ENCODE measurements at places on chromosomes 4 and X.
A peak's percentile ranks its signal among the peaks of the same experiment; 100 is the strongest.

GRCh38 chr4:6331018-6331417, 61.4 kb downstream of the WFS1 start:
- DNase-seq, result no peak

DNA sequence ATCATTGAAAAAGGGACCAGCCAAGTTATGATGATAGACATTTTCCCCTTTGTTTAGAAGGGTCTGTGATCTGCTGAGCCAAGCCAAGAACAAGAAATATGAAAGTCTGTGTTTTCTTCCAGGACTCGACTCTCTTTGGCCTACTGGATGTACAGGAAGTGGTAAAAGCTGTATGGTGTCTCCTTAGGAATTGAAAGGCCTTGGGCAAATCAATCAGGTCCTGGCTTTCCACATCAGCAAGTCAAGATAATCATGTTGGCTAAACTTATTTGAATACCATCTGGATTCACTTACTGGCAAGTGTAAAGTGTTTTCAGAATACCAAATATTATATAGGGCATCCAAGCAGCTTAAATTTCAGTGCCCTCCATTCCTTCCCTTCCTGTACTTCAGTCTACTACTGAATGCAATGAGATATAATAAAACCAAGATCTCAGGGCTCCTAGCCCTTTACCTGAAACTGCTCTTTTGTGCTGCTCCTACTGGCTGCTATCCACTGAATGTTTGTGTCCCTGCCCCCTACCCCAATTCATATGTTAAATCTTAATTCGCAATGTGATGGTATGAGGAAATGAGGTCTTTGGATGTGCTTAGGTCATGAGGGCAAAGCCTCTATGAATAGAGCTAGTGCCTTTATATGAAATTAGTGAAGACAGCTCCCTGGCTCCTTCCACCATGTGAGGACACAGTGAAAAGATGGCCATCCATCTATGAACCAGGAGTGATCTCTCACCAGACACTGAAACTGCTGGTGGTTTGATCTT, 578.0 kb downstream of the SPRY1 start:
- DNase-seq, result no peak

DNA sequence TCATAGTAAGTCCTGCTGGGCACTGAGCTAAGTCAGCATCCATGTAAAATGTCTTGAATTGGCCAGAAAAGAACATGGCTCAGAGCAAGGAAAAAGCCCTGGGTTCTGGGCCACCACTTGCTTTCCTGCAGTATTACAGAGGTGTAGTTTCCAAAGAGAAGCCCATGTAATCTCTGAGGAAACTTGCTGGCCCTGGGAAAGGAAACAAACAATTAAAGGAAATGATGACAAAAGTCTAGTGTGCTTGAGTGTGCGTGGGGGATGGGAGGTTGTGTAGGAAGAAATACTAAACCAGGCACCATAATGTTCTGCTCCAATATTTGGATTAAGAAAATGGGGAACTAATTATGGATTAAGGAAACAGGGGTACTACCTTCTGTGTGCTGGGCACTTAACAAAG, 39.5 kb upstream of the SMIM10L2A start:
- no peak for DNase-seq

- DNase-seq, result no peak
These were observed 9.8 kb downstream of the DGKQ start for GRCh38 chr4:963276-964225.

GRCh38 chr4:72319601-72320021, 249.4 kb downstream of the ADAMTS3 start:
- DNase-seq, result no peak

DNA sequence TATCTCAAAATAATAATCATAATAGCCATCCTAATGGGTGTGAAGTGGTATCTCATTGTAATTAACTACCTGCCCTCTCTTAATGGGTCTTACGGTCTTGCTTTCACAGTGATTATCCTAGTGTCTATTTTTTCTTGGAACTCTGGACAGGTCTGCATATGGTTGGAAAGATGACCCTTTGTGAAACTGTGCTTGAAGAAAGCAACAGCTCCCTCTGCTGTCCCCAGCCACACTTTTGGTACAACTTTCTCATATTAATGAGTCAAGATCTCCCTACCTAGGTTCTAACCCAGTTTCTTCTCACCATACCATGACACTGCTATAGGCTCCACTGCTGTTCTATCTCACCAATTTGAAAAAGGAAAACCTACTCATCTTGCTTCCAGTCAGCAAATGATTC, 2.4 kb downstream of the TFDP3 start:
- no peak for DNase-seq

DNA sequence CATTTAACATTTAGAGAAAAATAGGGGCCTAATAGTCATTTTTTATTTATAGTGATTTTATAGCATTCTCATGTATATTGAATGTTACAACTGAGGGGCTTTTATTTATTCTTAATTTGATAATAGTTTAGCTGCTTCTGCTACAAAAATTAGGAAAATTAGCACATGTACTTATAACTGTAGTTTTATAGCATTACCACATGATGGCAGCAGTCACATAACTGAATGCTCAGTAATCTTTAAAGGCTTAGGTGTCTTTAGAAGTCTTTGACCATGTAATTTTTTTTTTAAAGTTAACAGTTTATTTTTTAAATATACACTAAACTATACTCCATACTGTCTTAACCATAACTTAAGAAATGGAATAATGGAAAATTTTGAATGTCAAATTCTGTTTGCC, 136.6 kb downstream of the STAG2 start:
- DNase-seq, result peak; percentile 7

GRCh38 chr4:177315767-177316464, 6.2 kb downstream of the NEIL3 start:
- no peak for DNase-seq

DNA sequence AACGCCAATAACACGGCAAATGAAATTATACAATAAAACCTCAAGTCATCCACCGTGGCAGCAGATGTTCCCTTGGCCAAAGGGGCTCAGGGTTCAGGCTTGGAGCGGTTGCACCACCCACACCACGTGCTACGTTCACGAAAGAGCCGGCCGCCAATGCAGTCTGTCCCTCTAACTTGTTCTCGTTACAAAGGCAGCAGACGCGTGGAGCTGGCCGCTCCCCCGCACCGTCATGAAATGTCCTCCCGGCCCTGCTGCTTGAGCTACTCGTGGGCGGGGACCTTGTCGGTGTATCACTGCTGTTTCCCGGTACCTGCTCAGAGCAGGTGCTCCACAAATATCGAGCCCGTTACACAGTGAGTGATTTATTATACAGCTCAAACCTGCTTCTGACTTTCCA, 36.4 kb upstream of the MAN2B2 start:
- no peak for DNase-seq

GRCh38 chr4:54278216-54278615, 49.1 kb downstream of the PDGFRA start:
- no peak for DNase-seq

DNA sequence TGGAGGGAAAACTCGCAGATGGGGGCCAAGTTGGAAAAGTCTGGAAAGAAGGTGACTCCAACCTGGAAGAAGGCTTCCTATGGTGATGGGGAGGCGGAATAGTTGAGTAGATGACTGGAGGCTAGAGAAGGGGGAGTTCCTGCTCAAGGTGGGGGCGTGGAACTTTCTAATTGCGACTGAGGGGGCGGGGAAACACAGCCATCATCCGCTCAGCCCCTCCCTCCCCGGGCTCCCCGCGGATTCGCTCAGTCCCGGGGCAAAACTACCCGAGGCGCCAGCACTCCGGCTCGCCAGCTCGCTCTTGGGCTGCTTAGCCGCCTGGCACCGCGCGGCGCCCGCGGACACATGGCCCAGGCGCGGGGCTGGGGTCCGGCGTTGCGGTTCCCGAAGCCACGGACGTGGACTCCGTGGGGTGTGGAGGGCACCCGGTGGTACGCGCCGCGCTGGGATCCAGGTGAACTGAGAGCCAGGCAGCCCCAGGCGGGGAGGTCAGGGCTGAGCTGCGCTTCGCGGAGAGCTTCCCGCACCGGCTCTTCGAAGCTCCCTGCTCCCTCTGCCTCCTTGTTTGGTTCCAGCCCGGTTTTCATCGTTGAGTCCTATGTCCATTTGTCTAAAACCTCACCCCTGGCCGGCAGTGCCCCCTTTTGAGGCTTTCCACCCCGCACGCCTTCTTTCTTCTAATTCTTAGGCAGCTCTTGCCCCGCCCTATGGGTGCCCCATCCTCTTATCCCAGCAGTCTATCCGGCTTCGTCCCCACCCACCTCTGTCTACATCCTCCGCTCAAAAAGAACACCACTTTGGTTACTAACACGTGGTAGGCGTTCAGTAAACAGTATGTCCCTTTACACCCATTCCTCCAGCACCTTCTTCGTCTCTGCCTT, 38.9 kb downstream of the STARD8 start:
- no peak for DNase-seq

DNA sequence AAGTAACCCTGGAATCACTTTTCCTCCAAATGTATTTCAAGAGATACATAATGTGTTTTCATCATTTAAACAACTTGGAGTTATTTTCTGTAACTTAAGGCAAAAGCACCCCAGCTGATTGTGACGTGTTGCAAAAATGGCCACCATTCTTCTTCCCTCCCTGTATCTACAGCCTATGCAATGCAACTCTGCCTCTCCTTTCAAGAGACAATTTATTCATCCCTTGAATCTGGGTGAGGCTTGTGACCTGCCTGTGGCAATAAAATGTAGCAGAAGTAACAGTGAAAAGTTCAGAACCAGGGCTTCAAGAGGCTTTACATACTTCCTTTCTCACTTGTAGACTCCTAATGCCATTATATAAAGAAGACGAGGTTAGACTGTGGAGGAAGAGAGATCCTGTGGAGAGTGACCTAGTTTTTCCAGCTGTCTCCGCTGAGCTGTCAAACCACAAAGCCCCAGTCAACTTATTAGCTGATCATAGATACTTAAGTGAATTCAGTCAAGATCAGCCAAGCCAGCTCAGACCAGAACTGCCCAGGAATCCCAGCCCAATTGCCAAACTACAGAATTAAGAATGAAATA, 81.0 kb upstream of the KLF3 start:
- no peak for DNase-seq

DNA sequence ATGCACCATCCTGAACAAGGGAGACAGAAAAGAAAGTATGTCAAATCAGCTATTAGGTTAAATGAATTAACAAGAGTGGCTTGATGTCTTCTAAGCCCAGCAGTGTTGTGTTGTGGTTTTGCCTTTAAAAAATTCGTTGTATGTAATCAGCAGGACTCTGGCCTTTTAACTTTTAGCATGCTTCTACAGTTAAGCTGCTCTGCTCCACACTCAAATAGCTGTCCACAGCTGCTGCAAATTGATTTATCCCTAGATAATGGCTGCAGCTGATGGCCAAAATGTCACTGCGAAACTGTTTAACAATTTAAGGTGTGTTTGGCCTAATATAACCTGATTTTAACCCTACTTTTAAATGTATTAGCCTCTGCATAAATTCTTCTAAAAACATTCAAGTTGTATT, 85.8 kb downstream of the CXXC4 start:
- DNase-seq, result no peak

GRCh38 chr4:37922328-37922727, 31.4 kb downstream of the TBC1D1 start:
- DNase-seq, result no peak

DNA sequence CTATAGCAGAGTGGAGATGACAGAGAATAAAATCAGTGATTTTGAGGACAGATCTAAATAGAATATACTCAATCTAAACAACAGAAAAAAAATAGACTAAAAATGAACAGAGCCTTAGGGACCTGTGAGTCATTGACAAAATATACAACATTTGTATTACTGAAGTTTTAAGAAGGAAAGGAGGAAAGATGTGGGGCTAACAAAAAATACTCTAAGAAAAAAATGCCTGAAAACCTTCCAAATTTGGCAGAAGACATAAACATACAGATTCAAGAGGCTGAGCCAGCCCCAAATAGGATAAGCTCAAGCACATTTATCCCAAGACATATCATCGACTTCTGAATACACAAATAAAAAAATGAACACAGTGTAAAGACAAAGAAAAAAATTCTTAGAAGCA, 123.6 kb upstream of the INTU start:
- no peak for DNase-seq

DNA sequence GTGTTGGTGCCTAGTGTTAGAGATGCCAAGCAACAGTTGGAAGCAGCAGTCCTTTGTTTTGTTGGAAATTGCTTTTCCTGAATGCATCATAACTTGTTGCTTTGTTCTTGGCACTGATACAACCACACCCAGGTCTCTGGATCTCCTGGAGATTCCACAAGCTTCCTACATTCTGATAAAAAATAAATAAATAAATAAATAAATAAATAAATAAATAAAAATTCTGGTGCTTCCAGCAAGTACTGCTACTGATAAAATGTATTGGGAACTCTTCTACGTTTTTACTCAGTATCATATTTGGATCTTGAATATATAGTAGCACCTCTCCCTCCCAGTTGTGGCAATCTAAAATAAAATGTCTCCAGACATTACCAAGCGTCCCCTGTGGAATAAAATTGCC, 62.7 kb upstream of the GRID2 start:
- no peak for DNase-seq

GRCh38 chr4:124030147-124030546, 633.6 kb downstream of the SPRY1 start:
- DNase-seq, result no peak

- DNase-seq, result no peak
These were observed 427.0 kb upstream of the TRAM1L1 start for GRCh38 chr4:117512414-117512813.

DNA sequence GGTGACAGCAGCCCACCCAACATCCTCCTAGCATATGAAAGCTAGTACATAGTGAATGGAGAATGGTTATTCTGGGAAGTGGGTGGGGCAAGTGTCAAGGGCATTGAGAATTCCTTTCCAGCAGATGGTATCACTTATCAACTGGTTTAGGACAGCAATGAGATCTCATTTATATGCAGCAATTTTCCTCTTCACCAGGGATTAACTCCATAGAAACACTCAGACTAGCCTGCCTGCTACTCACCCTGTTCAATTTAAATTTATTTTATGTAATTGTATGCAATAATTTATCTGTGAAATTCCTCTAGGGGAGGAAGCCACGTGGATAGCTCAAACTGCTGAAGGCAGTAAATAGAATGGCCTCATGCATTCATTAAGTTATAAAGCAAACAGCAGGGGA, 101.6 kb upstream of the MID1IP1 start:
- no peak for DNase-seq

DNA sequence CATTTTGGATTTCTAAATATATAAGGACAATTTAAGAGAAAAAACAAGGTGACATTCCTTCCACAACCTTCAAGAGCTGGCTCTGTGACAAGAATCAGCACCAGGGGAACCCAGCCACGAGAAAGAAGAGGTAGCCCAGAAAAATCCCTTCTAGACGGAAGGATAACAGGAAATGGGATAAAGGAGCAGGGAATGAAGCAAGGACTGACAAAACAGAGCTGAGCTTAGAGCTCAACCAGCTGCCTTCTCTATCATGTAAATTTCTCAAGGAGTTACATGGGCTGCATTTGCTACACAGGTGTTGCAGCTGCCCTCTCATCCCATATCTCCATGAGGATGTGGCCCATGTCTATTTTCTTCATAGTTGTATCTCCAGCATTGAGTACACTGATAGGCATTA, 154.2 kb upstream of the PRDX4 start:
- DNase-seq, result no peak

DNA sequence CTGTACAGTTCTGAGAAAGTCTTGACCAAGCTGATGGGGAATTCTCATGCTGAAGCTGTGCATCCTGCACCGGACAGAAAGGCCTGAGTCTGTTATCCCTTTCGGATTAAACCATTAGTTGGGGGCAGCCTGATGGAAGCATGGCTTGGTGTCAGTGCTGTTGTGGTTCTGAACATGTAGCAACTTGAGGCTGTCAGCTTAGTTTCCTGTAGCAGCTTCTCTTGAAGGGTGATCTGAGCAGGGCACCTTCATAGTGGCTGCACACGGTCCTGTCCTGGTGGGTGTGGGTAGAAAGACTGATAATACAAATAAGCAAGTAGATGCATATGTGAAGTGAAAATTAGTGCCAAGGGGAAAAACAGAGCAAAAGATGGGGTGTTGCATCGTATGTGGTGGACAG, 11.7 kb downstream of the KIAA0232 start:
- DNase-seq, result no peak
